ENCODE measurements at places on chromosomes 5 and 9.
A peak's percentile ranks its signal among the peaks of the same experiment; 100 is the strongest.

GRCh38 chr9:128732576-128732975 is 8.6 kb upstream of the ZDHHC12 start:
- no peak for DNase-seq

- DNase-seq, result no peak
These were observed 13.0 kb upstream of the C9orf72 start for GRCh38 chr9:27586304-27586703.

GRCh38 chr9:121133104-121133816 is 58.5 kb downstream of the CNTRL start:
- peak; percentile 28 for DNase-seq

- no peak for DNase-seq
These were observed 40.8 kb downstream of the CSF2 start for GRCh38 chr5:132114150-132115121.

DNA sequence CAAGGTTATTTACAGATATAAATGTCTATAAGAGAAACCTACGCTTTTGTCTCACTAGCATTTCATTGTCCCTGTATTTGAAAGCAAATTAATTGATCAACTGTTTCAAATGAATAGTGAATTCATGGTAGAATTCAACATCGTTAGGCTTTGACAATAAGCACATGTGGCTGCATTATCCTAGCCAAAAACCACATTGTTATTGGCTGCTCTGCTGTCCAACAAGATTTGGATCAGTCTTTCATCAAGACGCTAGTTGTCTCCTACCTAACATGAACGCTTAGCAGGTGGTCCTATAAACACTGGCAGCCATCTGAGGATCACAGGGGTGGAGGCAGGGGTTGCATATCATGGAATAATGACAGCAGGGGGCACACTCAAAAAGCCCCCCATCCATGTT is 455.0 kb downstream of the CTNND2 start:
- DNase-seq, result no peak

Measured in stimulated activated CD8-positive, alpha-beta memory T cell treated with anti-CD3 and anti-CD28 coated beads, Interleukin-12 subunit alpha, Interleukin-12 subunit beta, amount 100 ng/mL, for 4 hours (primary cell).